ENCODE measurements at places on chromosomes 4 and X.

GRCh38 chr4:156643826-156644225 lies 327.8 kb downstream of the PDGFC start:
- DNase-seq = no peak
- no peak overlapping the region for H3K4me3 ChIP-seq
- H3K36me3 ChIP-seq = no peaks in the 10 kb centered on the region
- H3K4me1 ChIP-seq = peaks cover 2% of the 10 kb centered on the region

DNA sequence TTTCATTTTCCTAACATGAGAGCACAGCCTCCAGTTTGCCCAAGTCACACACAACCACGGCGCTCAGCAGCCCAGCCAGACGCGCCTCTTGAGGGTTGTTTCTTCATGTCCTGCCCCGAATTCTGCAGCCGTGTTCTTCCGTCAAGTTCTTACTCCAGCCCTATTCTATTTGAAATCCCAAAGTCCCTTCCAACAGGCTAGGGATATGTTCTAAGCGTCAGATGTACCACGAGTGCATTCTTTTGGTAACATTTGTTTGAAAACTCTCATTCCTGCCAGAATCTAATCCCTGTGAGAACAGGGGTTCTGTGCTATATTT lies 23.1 kb downstream of the ACSL1 start:
- H3K27me3 ChIP-seq = peaks cover 2% of the 10 kb centered on the region
- DNase-seq = no peak
- no peak overlapping the region for H3K27ac ChIP-seq
- H3K36me3 ChIP-seq = no peaks in the 10 kb centered on the region

DNA sequence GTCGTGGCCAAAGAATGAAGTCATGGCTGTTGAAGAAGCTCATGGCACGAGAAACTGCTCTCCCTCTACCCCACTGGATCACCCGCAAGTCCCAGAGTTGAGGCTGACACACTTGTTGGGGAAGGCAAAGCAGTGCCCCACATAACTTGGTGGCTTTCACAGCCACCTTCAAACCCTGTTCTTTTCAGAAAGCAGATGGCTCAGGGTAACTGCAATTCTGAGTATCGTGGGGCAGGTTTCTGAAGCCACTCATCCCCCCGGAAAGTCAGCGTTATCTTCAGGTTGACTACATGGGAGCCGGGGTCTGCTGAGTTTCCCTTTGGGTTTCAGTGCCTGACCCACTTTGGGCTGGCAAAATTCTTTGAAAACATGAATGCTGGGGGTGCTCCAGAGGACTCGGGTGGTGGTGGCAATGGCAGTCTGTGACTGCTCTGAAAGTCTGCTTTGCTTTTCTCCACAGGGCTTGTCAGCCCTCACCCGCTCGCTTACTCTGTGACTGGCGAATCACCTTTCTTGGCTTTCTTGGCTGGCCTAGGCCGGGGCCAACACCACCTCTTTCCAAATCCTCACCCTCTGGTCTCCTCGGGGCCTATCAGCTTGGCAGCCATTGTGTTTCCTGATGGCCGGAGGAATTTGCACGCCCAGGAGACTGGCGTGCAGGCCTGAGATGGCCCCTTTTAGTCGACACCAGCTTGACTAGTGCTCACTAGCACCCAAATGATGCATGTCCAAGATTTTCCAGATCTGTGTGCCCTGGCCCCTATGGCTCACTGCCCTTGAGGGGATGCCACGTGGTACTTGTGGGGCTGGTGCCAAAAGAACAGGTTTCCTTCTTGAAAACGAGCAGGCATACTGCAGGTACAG lies 7.3 kb downstream of the PPP1R3F start:
- peaks cover 2% of the 10 kb centered on the region for H3K36me3 ChIP-seq
- DNase-seq = no peak
- no peak overlapping the region for H3K4me3 ChIP-seq
- H3K27me3 ChIP-seq = no peaks in the 10 kb centered on the region
- H3K4me1 ChIP-seq = peaks cover 13% of the 10 kb centered on the region

GRCh38 chrX:68490644-68491043 lies 8.2 kb upstream of the YIPF6 start:
- H3K27ac ChIP-seq = no peak overlapping the region
- H3K27me3 ChIP-seq = no peaks in the 10 kb centered on the region

Data from WTC11 (cell line).